ENCODE measurements at places on chromosomes 2 and 18.

DNA sequence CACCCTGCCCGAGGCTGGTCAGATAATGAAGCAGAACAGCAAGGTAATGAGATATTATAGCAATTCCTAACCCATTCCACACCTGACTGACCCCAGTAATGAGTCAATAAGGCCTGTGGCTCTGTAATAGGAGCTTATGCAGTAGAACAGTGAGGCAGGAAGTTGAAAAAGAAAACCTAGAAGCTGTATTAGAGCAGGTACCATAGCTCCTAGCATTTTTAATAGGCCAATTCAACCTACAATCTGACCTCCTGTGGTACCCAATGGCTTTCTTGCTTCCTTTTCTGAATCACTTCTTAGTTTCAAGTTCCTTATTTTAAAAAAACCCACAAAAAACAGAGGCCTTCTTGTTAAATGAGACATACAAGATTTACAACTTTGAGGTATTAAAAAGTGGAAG lies 43.6 kb upstream of the MAP2 start:
- DNase-seq: no peak

- peak; percentile 19 for DNase-seq
Measured at GRCh38 chr2:71154798-71155197, 24.4 kb downstream of the MPHOSPH10 start.

GRCh38 chr2:64914247-64914646 lies 75.0 kb upstream of the SLC1A4 start:
- DNase-seq: no peak

DNA sequence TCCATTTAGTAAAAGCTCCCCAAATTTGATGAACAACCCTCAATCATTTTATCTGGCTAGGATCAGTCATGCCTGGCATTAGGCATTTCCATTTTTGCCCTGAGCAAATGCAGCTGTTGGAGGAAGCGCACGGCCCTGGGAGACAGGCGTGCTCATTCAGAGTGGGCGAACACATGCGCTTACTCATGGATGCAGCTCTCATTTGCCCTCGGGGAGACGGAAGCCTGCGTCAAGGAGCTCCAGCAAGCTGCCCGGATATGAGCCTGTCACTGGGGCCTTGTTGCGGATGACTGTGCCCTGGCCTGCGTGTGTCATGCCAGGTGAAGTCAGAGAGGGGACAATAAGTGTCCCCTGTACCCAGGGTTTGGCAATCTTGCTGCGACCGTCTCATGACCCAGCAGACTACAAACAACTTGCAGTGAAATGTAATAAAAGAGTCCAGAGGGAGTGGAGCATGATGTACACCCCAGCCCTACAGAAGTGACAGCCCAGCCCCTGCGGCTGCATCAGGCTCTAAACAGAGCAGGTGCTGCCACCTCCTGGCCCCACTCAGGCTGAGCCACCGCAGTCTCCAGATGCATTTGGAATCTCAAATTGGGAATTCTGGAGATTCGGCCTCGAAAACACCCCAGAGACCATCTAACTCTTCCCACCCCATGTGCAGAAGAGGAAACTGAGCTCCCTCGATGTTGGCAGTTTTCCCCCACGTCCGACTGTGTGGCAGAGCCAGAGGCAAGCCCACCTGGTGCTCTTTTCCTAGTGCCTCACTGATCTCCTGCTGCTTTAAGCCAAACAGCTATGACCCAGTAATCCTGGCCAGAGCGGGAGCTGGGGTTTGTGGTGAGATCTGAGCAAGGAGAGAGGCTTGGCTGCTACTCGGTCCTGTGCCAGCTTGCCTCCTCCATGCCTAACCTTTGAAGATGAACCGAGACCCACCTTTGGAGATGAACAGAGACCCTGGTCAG lies 105.0 kb upstream of the ALK start:
- peak; percentile 16 for DNase-seq

DNA sequence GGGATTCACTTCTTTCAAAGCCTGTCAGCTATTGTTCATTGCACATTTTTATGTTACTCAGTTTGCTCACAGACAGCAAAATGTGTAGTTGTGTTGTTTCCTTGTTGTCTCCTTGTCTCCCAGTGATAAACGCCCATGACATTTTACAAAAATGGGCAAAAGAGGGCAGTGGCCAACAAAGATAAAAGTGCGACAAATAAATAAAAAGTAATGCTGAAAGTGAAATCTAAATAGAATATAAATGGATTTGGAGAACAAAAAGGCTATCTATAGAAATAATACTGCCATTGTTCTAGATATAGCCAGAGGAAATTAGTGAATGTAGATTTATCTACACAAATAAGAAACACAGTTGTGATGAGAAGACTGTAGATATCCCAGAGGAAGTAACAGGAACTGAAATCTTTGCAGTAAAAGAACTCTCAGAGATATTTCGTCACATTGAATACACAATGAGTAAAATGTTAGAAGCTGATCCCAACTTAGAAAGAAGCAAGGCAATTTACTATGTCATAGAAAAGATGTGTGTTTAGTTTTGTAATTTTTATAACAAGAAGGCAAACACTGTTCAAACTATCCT lies 1186.2 kb upstream of the FAM98A start:
- no peak for DNase-seq

- DNase-seq: no peak
Measured at GRCh38 chr2:75462721-75463120, 98.0 kb downstream of the EVA1A start.

GRCh38 chr2:180240774-180241173 lies 233.7 kb upstream of the CWC22 start:
- peak; percentile 21 for DNase-seq

DNA sequence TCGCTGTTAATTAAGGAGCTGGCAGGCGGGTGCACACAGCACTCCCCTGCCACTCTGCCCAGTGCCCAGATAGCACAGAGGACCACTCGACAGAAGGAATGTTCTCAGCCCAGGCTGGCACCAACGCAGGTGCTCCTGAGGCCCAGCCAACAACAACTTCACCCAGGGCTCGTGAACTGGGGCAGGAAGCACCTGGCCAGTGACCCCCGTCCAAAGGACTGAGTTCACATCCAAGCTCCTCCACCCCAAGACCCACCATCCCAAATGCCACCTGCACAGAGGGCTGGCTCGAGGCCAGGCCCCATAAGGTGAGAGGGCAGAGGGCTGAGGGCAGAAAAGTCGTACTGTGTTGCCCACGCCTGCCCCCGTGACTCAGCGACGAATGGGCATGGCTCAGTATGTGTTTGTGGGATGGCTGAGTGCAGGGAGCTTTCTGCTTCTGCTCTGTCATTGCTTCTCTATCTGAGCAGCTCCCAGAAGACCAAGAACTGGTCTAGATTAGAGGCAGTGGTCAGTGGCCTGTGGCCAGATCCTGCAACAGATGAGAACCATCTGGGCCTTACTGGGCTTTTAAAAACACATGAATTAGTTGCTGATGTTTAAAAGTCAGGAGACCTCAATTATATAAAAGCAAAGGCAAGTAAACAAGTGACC lies 68.4 kb downstream of the POLR1A start:
- peak; percentile 93 for DNase-seq

- DNase-seq: peak; percentile 40
Measured at GRCh38 chr18:9700261-9700796, 7.8 kb upstream of the RAB31 start.

DNA sequence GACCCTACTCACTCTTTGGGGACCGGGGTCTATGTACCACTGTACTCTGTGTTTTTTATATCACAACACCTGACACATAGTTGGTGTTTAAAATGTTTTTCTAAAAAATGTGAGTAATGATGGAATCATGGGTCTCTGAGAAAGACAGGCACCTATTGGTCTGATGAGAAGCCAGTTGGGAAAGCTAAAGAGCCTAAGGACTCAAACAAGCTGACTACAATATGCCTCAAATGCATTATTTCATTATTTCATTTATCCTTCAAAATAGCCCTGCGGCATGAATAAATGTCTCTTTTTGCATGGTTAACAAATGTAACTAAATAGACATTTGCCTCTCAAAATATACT lies 102.9 kb upstream of the SCN1A start:
- no peak for DNase-seq

GRCh38 chr2:18639756-18640453 lies 50.5 kb upstream of the NT5C1B start:
- peak; percentile 32 for DNase-seq

DNA sequence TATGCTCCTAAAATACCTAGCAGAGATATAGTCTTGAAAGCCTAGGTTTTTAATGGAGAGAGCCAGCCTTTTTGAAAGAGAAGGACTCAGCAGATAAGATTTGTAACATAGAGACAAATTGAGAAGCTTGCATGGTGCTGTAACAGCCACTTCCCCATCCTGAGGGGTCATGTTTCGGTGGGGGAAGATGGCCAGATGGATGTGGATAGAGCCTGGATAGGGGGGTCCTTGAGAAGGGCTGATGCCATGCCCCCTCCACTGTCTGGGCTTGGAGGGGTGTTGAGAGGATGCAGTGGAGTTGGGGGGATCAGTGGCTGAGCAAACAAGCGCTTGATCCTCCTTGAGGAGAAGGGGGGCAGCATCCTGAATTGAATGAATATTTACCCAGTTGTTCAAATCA lies 178.0 kb upstream of the HS6ST1 start:
- DNase-seq: no peak

DNA sequence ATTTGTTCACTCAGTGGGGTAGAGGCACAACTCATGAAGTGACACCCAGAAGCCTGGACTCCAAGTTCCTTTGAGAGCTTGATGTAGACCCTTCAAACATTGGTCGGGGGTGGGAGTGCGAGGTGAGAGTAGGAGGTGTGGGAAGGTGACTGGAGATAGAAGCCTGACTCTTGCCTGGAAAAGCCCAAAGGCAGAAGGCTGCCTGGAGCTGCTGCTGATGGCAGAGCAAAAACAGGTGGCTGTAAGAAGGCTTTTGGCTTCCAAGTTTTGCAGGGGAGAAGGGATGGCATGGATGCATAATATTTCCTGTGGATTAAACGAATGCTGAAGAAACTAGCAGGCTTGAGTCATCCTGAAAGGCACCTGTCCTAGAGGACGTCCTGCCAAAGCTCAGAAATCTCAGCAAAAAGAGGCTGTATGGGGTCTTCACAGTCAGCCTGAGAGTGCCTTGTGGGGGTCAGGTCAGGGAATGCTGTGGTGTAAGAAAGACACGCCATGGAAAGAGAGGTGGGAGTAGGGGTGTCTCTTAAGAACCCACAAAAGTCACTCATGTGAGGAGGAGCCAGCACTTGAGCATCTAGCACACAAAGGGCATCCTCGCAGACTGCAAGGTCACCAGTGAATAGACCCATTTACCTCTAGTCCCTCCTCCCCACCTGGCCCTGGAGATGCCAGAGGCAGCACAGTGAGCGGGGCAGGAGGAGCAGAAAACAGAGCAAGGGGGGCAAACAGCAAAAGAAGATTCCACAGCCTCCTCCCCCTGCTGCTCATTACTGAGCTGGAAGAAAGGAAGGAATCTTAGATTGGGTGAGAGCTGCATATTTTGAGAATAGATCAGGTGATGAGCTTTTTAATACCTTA lies 37.5 kb downstream of the FASTKD2 start:
- no peak for DNase-seq

DNA sequence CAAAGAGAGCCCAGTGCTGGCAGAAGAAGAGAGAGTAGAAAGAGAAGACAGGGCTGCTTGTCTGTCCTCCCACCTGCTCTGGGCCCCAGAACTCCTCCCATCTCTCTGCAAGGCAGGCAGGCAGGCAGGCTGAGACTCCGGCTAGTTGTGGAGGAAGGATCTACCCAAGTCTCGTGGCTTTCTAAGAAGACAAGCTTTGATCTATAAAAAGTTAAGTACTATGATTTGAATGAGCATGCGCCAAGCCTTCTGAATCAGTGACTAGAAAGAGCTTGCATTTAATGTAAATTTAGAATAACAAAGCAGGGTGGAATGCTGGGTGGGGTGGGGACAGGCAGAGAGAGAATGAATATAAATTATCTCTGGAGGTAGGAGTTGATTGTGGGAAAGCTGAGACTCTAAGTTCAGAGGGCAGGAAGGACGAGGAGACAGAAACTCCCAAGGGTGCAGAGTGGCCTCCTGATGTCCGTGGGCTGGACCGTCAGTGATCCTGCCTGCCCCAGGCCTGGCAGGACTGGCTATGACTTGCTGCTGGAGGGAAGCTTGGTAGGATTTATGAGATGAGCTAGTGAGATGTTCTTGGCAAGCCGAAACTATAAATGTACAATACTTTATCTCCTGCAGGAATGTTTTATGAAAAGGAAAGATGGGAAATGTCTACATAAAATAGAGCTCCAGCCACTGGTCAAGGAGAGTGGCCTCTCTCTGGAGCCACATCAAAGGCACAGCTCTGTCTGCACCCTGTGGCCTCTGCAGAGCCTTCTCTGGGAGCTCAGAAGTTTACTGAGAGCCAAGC lies 447.5 kb downstream of the TNS1 start:
- peak; percentile 44 for DNase-seq

- DNase-seq: peak; percentile 62
Measured at GRCh38 chr2:222903234-222904220, 42.7 kb downstream of the ACSL3 start.

DNA sequence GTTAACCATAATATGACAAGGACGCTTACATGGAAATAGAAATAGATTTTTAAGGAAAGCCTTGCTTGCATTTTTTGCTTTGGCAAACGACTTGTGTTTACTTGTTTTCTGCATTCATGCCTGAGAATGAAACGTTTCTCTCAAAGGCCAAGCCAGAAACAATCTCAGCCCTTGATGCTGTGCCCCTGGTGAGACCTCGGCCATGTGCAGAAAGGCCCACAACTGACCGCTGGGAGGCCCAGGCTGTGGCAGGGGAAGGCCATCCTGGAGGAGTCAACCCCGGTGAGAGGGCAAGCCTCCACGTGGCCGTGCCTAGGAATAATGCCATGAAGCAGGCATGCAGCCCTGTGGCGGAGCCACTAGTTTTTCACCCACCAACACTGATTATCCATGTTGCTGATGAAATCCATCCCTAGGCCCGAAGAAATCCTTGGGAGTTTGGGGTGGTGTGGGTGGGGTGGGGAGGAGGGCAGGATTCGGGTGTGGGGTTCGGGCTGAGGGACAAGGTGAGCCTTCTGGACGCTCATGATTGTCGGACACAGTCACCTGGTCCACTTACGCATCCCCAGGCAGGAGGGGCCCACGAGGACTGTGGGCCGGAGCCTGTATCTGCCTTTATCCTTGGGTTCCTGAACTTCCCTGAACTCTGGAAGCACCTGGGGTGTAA lies 107.6 kb upstream of the APCDD1 start:
- no peak for DNase-seq

GRCh38 chr2:185811580-185811979 lies 73.0 kb downstream of the FSIP2 start:
- no peak for DNase-seq

- DNase-seq: peak; percentile 7
Measured at GRCh38 chr2:157938556-157938955, 62.4 kb upstream of the ACVR1 start.

GRCh38 chr18:70363861-70364260 lies 75.0 kb downstream of the SOCS6 start:
- peak; percentile 86 for DNase-seq

DNA sequence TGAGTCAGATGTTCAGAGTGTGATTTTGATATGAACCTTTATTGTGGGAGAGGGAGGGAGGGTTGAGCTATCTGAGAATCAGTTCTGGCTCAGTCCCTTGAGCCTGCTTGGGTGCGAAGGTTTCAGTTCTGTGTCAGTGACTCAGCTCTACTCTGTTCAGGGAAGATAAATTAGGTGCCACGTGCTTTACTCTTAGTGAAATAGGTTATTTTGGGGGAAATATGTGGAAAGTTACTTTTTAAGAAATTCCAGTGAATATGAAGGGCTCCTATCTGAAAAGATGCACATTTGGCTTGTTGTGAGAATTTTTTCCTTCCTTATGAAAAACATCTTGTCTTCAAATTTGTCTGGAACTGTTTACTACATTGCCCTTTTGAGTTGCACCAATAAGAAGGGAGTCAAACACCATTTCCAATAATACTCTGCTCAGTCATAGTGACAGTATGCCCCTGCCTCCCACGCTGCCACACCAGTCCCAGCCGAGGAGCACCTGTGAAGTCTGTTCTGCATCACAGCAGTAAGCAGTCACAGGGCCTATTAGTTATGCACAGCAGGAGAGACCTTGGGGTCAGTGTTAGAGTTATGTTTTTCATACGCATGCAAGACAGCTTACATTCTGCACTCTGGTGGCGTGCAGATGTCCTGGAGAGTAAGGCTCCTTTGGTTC lies 32.8 kb upstream of the DNAH7 start:
- peak; percentile 69 for DNase-seq

Measured in amniotic epithelial cell (primary cell).